Right ventricle myocardium inferior (tissue), 1 donor: ENCODE measurements at places on chromosomes 6 and 20.

DNA sequence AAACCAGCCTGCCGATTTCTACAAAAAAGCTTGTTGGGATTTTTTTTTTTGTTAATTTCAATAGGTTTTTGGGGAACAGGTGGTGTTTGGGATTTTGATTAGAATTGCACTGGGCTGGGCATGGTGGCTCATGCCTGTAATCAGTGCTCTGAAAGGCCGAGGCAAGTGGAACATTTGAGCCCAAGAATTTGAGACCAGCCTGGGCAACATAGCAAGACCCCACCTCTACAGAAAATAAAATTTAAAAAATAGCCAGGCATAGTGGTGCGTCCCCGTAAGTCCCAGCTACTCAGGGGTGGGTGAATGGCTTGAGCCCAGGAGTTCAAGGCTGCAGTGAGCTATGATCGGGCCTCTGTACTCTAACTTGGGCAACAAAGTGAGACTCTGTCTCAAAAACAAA, 40.5 kb upstream of the ASF1A start:
- DNase-seq = no peak

DNA sequence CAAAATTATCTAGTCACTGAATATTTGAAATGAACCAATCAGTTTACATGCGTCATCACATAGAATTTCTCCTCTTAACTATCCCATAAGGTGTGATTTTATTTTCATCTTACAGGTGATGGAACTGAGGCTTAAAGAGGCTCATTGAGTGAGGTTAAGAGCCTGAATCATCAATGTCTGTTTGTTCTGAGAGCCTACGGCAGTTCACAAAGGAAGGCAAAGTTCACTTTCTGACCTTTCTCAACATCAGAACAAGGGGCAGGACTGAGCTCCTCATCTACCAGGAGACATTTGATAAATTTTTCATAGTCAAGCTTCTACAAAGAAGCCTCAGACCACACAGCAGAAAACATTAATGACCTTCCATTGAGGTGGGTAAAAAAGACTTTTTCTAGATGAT, 54.9 kb upstream of the OLIG3 start:
- no peak for DNase-seq

DNA sequence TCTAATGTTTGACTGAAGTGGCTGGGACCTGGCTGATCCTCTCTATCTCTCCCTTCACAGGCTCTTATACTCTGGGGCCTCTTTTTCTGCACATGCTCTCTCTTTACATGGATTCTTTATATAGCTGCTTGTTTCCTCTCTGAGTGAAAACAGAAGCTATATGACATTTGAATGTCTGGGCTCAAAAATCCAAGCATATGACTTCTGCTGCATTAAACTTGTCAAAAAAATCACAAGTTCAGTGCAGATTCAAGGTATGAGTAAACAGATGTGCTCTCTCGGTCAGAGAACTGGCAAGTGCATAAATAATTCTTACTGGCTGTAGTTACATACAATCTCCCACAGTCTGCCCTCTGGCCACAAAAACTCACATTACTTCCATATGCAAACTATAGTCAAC, 96.6 kb downstream of the LCA5 start:
- no peak for DNase-seq

DNA sequence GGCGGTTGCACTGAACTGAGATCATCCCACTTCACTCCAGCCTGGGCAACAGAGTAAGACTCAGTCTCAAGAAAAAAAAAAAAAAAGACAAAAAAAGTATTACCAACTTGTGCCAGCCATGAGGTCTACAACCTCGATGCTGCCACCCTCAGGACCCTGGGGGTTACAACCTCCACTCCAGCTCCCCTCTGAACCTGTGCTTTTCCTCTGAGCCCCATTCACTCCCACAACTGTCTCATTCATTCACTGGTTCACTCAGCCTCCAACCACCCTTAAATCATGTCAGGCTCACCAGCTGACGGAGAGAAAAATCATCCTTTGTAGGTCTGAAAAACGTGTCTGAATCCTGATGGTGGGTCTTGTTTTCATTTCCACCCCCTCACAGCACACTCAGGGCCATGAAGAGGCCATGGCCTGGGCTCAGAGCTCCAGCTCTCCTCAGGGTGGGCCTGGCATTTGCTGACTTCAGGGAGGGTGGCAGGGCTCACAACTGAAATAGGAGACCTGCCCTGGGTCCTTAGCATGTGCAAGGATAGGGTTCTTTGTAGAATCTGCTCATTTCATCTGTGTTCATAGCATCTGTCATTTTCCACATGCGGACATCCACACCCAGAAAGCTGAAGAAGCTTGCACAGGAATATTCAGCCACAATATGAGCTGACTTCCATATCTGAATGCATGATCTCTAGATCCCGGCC, 1.9 kb upstream of the ULBP1 start:
- DNase-seq = no peak

DNA sequence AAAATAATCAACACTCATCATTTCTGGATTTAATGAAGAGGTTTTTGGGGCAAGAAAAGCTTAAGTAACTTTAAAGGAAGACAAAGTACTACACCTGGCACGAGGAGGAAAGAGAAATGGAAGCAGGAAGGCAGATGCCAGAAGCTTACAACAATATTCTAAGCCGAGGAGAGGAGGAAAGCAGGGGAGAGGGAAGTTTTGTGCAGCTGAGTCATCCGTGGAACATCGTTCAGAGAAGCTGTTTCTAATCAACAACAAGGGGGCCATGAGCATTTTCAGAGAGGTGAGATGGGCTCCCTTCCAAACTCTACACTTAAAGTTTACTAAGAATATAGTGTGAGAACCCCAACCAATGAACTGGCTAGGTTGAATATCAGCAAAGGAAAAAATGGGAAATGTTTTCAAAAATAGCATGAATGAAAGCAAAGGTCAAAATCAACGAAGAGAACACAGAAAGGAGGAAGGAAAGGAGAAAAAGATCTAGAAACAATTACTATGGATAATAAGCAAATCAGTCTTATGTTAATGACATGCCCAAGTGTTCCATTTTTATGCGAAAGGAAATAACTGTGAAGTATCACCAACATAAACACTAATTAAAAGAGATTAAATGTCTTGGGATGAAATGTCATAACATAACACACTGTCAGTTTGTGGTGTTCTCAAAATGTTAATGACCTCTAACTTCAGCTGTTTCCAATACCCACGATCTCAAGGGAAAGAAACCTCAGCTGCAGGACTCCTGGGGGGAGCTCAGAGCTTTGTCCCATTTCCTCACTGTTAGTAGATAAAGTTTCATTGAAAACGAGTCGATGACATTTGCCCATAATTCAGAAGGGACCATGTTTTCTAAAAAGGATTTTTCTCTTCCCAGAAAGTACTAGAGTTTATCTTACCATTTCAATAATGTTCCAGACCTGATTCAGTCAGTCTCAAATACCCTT, 203.4 kb upstream of the STXBP5 start:
- no peak for DNase-seq

DNA sequence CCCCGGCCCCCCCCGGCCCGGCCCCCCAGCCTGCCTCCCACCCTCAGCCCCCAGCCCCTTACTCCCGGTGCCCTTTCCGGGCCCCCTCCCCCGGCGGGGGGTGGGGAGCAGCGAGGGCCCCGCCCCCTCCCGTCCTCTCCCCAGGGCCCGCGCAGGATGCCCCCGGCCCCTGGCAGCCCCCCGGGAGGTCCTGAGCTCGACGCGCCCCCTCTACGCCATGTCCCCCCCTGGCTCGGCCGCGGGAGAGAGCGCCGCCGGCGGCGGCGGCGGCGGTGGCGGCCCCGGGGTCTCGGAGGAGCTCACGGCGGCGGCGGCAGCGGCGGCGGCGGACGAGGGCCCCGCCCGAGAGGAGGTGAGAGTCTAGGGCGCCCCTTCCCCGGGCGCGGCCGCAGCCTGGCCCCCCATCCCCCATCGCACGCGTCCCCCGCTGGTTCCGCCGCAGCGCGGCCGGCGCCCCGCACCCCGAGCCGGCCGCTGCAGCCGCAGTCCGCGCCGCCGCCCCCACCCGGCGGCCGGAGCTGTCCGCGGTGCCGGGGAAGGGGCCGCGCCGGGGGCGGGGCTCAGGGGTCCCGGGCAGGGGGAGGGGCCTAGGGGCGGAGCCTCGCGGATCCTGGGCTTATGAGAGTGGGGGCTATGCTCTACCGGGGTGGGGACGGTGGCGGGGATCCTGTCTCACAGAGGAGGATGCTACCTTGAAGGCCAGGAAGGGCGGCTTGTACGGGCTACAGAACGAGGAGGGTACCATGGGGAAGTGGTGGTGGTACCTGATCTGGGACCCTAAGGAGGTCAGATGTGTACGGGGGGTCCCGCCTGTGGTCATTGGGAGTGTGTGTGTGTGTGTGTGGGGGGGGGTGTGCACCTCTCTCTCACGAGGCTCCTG, 516 bp downstream of the TMEM151B start:
- DNase-seq = no peak

- DNase-seq = no peak
Measured at GRCh38 chr6:55833284-55833683, 42.1 kb downstream of the BMP5 start.

GRCh38 chr6:138004430-138005287, 102.6 kb downstream of the PERP start:
- no peak for DNase-seq

GRCh38 chr6:108751851-108752732, 96.1 kb upstream of the ARMC2 start:
- no peak for DNase-seq

GRCh38 chr6:4018924-4019236, 60.1 kb downstream of the FAM217A start:
- DNase-seq = no peak

- no peak for DNase-seq
Measured at GRCh38 chr6:90008908-90009501, 114.7 kb downstream of the GJA10 start.

- DNase-seq = peak; percentile 65
Measured at GRCh38 chr6:45504947-45505346, 127.2 kb upstream of the SUPT3H start.

GRCh38 chr6:142152746-142153145, 5.7 kb downstream of the VTA1 start:
- DNase-seq = no peak

GRCh38 chr6:82143041-82143481, 104.5 kb downstream of the IBTK start:
- DNase-seq = no peak

DNA sequence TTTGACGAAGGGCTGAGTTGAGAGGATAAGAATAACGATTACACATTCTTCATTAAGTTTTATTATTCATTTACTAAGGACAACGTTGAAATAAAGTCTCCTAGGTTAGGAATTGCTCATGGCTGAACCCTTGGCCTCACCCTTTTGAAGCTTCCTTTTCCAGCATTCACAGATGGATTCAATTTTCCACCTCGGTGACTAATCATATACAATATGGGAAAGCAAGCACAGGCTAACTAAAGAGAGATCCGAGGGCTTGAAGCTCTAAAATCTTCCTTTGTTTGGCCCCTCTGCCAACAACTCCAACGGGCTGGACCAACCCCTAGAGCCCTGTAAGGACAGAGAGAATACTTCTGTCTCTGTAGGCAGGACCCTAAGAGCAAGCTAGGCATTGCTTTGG, 159.5 kb downstream of the SOD2 start:
- DNase-seq = no peak

- DNase-seq = no peak
Measured at GRCh38 chr6:126439040-126439439, 99.1 kb downstream of the CENPW start.

- no peak for DNase-seq
Measured at GRCh38 chr6:103707596-103708325, 1152.0 kb downstream of the HACE1 start.

GRCh38 chr6:164128101-164128500, 713.6 kb downstream of the QKI start:
- DNase-seq = no peak

GRCh38 chr6:19860235-19860877, 23.2 kb downstream of the ID4 start:
- no peak for DNase-seq

DNA sequence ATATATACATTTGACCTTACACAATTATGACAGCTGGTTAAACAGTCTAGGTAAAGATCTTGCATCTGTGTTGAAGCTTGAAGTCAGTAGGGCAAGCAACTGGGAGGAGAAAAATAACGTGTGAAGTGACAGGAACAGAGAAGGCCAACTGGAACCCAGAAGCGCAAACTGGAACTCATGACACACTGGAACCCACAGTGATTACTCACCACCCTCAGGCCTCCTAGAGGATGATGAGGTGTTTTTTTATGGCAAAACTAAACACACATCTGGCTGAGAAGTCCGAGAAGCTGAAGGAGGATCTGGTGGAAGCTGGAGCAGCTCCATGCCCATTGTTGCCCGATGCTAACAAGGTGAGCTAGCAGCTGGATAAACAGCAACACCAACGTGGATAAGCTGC, 108.1 kb downstream of the TMEM200A start:
- no peak for DNase-seq

DNA sequence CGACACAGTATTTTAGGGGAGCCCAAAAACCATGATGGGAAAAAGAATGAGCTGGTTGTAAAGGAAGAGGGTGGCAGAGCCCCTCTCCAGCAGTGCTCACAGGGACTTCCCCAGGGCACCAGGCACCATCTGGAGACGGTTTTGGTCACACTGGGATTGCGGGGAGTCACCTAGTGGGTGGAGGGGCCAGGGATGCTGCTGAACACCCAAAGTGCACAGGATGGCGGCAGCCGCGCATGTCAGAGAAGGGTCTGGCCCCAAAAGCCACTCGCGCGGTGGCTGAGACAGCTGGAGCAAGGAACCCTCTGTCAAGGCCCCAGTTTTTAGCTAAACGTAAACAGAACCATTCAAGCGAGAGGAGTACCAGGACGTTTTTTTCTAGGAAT, 10.8 kb downstream of the CTSZ start:
- DNase-seq = no peak

DNA sequence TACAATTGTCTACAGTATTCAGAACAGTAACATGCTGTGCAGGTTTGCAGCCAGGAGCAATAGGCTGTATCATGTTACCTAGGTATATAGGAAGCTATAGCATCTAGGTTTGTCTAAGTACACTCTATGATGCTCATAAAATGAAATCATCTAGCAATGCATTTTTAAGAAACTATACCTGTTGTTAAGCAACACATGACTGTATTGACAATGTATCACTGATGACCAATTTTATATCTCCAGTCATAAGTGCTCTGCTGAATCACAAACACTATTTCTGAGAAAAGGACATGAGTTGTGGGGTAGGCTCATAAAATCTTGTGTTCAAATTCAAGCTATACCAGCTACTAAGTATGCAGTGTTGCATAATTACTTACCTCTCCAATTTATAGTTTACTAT, 501.3 kb downstream of the CD109 start:
- DNase-seq = no peak

DNA sequence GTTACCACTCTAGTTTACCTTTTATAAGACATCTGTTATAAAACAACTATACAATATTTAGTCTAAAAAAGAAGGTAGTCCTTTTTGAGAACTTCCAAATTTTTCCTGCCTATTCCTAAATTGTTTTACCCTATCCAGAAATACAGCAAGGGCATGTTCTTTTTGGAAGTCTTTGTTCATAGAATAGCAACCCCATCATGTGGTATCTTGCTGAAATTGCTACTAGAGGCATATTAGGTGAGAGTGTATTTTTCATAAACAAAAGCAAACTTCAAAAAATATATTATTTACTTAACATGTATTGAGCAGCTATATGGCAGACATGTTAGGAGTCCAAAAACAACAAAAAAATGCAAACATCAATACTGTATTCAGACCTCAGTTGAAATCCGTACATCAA, 371.8 kb upstream of the NRSN1 start:
- no peak for DNase-seq

- DNase-seq = peak; percentile 81
Measured at GRCh38 chr6:144582939-144583613, 297.9 kb downstream of the UTRN start.

- DNase-seq = no peak
Measured at GRCh38 chr6:145829102-145829501, 14.5 kb upstream of the FBXO30 start.

- no peak for DNase-seq
Measured at GRCh38 chr6:43842231-43842794, 72.3 kb downstream of the VEGFA start.

GRCh38 chr6:90072935-90073464, 178.7 kb downstream of the GJA10 start:
- no peak for DNase-seq
